ENCODE measurements at places on chromosomes 2 and 18.

DNA sequence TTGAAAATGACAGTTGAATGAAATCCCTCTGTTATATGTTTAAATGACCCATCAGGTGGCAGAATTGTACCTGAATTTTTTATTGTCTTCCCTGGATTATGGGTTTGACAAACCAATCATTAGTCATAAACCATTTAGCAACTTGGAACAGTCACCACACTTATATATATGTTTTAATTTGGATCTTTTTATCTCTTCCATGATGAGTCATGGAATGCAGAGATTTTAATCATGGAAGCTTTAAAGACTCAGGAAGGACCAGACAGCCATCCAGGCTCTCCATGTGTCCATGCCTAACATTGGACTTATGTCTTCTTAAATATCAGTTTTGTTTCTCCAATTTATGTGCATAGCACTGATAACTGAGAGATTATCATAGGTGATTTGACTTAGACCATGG lies 188.3 kb upstream of the ZSWIM2 start:
- DNase-seq: no peak

DNA sequence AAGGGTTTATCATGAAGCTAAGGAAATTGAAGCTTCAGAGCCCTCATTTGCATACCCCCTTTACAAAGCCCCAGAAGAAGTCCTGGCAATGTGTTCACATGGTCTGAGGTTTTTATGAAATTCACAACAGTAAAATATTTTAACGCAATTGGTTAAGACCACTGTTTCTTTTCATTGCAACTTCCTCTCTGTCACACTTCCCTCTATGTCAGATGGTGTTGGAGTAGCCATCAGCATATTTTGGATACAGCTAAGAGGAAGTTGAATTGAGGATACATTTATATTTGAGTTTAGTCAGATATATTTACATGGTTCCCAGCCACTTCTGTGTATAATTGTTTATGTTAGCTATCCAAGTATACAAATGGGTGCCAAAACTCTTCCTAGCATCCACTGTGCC lies 170.0 kb downstream of the TXNL1 start:
- DNase-seq: no peak

- no peak for DNase-seq
Measured at GRCh38 chr2:169065864-169066517, 3.4 kb upstream of the DHRS9 start.

DNA sequence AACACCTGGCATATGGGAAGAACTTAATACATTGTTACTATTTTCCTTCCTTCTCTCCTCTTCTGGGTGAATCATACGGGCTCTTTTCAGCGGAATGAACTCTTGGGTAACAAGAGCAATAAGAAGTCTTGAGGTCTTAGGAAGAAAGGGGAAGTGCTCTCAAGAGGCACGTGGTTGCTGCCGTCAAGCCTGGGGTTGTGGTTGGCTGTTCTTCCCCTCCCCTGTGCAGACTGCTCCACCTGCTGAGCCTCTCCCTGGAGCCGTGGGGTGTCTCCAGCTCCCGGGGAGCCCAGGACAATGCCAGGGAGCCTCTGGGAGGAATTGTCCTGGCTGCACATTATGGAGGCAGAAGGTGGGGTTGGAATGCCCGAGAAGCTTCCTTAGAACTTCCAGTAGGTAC lies 19.4 kb downstream of the TOGARAM2 start:
- no peak for DNase-seq

DNA sequence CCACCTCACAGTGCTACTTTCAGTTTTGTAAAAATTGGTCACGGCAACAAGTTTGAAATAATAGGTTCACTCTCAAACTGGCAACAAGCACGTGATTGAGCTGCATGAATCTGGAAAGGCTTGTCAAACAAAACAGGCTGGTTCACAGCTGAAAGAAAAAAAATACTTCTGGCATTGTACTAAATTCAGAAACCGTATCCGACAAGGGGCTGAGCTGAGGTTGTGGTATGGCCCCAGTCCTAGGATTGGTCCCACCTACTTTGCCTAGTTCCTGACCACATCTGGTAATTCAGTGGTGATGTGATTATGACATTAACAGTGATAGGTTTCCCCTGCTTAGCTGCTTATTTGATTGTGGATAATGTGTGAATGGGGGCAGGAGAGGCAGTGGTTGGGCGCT lies 326.5 kb upstream of the THUMPD2 start:
- DNase-seq: no peak

DNA sequence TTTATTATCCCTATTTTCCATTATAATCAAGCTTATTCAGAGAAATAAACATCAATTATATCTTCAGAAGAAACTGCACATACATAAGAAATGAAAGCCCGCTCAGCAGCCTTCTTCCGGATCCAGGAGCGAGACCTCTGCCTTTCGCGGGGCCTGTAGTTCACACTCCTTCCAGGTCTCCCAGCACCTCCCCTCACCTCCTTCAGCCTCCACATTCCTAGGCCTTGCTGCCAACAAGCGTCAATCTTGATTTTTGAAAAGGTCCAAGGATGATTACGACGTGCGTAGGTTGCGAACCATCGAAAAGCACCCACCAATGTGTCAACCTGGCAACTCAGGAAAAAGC lies 355 bp upstream of the KIDINS220 start:
- no peak for DNase-seq

DNA sequence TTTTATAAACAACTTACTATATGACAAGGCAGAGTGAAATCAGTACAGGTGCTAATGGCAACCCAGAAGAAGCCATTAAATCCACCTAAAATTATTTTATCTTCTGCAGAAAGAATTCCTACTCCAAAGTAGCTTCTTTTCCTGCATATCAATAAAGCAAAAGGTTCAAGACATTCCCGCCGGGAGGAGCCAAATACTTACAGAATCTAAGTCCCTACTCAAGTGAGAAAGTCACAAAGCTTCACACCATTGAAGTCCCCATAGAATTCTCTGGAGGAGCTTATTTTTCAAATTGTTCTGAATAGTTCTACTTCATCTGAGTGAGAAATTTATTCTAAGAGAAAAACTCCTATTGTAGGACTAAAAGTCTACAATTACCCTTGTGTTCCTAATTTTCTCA lies 233.7 kb upstream of the HNRNPA3 start:
- DNase-seq: no peak

- no peak for DNase-seq
Measured at GRCh38 chr2:240604939-240605716, 18.6 kb downstream of the CAPN10 start.

GRCh38 chr18:3281456-3282400 lies 19.8 kb downstream of the MYL12B start:
- peak; percentile 86 for DNase-seq

GRCh38 chr2:29201979-29202378 lies 86.8 kb downstream of the CLIP4 start:
- no peak for DNase-seq

DNA sequence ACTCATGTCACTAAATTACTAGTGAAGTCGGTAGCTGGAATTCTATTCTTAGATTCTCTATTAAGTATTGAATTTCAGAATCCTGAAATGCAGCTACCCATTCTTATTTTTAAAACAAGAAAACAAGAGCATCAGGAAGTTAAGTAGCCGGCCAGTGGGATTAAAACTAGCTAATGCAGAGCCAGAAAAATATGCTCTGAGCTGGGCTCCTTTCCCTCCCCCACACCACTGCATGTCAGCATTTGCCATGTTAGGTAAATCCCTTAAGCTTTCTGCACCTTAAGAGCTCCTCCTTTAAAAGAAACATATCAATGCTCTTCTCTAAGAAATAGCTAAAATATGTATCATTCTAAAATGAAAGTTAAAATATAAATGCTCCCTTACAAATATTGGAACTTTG lies 72.2 kb upstream of the MFF start:
- DNase-seq: no peak

- no peak for DNase-seq
Measured at GRCh38 chr2:110104025-110104771, 11.4 kb downstream of the MALL start.

DNA sequence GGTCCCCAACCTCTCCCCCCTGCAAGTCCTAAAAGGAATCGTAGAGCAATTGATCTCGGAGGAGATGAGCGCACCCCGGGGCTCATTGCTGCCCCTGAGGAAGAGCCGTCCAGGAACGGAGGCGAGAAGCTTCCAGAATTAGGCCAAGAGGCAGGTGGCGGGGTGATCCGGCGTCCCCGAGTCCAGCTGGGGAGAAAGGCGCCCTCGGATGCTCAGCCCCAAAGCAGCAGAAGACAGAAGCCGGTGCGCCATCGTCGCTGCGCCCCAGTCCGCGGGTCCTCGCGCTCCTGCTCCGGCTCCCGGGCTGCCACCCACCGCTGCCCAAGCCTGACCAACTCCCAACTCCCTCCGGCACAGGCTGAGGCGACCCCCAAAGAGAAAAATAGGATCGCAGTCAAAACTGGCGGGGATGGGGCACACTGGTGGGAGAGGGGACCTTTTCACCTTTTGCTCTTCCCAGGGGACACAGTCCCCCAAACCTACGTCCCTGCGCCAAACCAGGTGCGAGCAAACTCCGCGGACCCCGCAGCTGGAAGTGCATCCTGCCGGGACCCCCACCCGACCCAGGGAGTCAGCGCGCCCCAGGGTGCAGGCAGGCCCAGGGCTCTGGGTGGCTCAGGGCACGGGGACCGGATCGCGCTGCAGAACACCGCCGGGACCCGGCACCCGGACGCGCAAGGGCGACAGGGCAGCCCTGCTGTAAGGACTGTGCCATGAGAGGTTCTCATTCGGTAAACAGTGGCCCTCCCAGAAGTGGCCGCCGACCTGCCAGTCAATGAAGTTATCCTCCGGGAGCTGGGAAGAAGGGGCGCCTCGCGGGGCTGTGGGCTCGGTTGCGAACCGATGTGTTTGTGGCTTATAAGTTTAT lies 8.4 kb upstream of the MEIS1 start:
- DNase-seq: no peak

DNA sequence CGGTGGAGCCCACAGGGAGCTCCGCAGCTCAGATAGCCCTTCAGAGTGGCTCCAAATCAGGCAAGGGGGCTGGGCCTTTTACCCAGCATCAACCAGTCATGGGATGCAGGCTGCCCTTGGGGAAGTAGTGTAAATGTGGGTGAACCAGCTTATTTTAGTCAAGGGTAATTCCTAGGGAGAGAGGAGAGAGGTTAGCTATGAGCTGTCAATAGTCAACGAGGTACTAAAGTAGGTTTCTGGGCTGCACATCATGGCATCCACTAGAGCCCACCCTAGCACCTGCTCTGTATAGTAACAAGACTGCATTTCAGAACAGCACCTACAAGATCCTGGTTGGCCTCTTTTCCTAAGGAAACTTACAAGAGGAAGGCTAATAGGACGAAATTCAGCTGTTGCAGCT lies 9.5 kb upstream of the MCM6 start:
- DNase-seq: no peak

DNA sequence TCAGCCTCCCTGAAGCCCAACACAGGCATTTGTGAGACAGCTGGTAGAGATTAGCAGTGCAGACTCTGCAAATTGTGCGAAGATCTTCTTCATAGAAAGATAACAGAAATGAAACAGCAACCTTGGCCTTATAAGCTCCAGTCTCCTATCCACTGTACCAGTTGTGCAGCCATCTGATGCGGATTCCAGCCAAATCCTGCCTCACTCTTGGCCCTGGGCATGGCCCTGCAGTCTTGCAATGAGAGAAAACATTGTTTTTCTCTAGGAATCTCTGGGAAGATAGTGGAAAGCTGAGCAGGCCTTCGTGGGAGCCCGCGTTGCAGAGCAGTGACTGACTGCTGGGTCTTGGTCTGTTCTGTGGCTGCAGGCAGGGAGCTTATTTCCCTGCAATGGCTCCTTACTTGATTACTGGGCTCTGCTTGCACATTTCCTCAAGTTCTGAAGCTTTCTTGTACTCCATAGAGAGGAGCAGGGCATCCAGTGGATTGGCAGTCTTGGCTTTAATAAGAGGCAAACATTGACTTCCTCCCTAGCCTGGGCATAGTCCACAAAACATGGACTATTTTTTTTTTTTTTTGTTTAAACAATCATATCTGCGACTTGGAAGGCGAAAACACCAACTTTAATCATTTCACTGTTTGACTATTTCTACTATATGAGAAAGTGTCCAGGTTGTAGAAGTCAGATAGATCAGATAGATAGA lies 193.0 kb downstream of the ACTR3 start:
- DNase-seq: no peak

- no peak for DNase-seq
Measured at GRCh38 chr2:4618141-4618540, 914.8 kb downstream of the DCDC2C start.

GRCh38 chr2:70143314-70144150 lies 47.3 kb downstream of the C2orf42 start:
- DNase-seq: no peak

- no peak for DNase-seq
Measured at GRCh38 chr2:102621630-102622029, 2.3 kb downstream of the SLC9A2 start.

DNA sequence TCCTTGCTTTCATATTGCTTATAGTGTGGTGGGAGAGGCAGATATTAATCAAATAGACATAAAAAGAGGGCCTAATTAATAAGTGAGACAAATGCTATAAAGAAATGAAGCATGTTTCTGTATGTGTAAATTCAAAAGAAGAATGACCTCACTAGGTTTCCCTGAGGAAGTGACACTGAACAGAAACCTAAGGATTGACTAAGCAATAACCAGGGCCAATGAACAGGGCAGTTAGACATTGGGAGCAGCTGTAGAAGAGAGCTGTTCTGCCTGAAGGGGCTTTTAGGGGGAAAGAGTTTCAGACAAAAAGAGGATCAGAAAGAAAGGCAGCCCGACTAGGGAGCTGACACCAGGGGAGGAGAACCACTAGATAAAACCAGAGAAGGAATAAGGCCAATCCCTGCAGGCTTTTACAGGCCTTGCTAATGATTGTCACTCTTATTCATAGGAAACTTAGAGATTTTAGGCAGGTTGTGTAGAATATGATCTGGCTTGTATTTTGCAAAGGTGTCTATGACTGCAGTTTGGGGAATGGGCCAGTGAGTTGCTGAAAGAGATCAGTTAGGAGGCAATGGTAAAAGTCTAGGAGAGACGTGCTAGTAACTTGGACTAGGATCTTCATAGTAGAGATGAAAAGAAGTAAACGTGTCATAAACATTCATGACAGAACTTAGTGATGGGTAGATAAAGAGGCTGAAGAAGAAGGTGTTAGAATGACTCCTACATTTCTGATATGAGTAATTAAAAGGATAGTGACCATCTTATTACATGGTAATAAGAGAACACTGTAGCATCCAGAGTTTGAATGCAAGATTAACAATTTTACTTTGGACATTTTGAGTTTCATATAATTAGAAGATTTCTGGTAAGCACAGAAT lies 26.8 kb upstream of the NABP1 start:
- no peak for DNase-seq

GRCh38 chr2:74959106-74959751 lies 786 bp downstream of the POLE4 start:
- no peak for DNase-seq

DNA sequence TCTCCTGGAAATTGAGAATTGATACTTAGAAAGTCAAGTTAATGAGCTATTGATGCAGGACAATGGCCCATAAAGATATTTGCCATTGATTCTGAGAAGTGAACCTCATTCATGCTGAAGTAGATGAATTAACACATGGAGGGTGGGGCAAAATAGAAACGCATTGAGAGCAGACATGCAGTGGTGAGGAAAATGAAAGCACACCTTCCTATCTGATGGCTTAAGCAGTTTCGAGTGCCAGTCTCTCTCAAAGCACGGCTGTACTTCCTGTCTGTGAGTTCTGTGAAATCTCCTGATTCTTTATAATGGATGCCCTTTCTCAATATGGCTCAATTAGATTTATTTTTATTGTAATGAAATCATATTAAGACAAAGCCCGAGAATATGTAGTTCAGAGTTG lies 247.0 kb downstream of the TMX3 start:
- no peak for DNase-seq

- DNase-seq: peak; percentile 25
Measured at GRCh38 chr18:57210107-57210715, 63.3 kb downstream of the BOD1L2 start.

GRCh38 chr2:100321866-100322820 lies at the start of gene LONRF2:
Gene LONRF2, minus strand, starts transcription at chr2:100322501. Its CDS starts 408 bp downstream, at chr2:100322093.
- no peak for DNase-seq

All from NCI-H1694 (cell line).